Esophagus mucosa (tissue), 1 donor: ENCODE measurements at places on chromosomes 1 and 21. TPM values are rescaled to one million over a fixed set of nuclear protein-coding genes. Genes with fewer than 3 reads are reported as not detected.
A peak's percentile ranks its signal among the peaks of the same experiment; 100 is the strongest.

- ATAC-seq = peak; percentile 67
Observed at GRCh38 chr1:110770832-110771231, 96.1 kb upstream of the KCNA3 start.

GRCh38 chr1:209010475-209011230, 572.9 kb upstream of the CAMK1G start:
- no peak for ATAC-seq

- ATAC-seq = no peak
Observed at GRCh38 chr1:3292051-3292722, 162.3 kb upstream of the ARHGEF16 start.

GRCh38 chr1:236345728-236346127, 48.4 kb upstream of the EDARADD start:
- no peak for ATAC-seq

- no peak for ATAC-seq
Observed at GRCh38 chr1:182739545-182739944, 50.0 kb upstream of the NPL start.

Gene IL23R
- 0.12 TPM for total RNA-seq

Gene C1orf226
- 4.8 TPM for total RNA-seq

DNA sequence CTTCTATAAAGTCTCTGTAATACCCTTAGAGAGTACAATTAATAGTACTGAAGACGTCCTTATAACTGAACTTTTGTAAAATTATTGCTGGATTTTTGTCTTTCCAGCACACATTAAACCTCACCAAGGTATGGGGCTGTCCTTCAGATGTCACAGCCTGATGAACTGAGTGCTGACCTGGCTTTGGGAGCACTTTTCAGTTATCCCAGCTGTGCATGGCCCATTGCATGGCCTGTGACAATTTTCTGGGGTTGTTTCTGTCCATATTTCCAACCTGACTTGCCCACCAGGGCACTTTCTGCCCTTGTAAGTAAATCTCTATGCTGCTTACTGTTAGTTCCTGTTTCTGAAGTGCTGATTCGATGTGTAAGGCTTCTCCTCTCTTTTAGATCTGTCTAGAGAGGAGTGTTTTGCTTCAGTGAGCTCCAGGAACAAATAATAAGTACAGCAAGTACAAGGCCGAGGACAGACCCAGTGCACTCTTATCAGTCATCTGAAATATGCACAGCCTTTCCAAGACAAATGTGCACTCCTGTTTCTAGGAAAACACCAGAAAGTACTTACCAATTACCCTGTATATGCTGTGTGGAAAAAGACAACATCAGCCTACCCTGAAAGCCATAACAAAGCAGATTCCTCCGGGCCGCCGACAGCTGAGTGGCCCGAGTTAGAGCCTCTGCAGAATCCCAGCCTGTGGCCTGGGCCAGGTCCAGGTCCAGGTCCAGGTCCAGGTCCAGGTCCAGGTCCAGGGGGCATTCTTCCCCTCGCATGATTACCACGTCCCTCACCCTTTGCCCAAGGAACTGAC, 121.7 kb downstream of the DHRS3 start:
- no peak for ATAC-seq

- no peak for ATAC-seq
Observed at GRCh38 chr1:167634435-167634834, 4.4 kb downstream of the RCSD1 start.

GRCh38 chr1:76632136-76632535, 235.1 kb upstream of the ST6GALNAC5 start:
- no peak for ATAC-seq

DNA sequence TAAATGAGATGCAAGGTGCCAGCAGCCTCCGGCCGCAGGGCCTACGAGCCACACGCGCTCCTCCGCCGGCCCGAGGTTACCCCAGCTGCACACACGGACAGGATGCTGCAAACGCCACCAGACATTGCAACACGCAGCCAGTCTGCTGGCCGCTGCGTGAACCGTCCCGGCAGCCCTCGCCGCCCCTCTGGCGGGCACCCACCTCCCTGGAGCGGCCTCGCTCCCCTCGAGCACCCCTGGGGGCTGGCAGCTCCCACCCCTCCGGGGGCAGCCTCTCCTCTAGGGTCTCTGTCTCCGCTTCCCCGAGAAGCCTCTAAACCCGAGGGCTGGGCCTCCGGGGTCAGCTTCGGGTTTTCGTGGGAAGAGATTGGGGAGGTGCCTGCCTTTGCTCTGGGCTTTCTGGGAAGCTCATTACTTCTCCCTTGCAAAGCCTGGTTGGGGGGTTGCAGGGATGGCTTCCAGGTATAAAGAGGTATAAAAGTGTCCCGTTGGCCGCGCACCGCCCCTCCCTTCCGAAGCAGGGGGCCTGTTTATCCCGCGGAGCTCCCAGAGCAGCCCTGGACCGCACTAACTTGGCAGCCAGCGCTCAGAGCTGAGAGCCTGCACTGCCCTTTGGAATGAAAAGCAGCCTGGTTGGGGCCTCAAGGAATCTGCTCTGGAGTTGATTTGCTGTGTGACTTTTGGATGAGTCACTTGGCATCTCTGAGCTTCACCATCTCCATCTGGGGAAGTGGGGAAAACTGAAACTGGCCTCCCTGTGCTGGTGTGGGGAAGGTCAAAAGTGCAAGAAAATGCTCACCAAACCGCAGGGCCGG, 21.8 kb downstream of the DHRS3 start:
- ATAC-seq = peak; percentile 83

DNA sequence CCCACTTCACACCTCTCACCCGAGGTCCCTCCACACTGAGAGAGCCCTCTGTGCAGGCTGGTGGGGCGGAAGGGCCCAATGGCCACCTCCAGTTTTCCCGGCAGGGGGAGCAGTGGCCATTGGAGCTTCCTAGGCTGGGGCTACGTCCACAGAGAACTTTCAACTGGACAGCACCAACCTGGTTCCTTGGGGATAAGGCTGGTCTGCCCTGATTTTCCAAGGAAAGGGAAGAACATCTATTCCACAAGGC, 20.3 kb upstream of the LAPTM5 start:
- ATAC-seq = no peak

DNA sequence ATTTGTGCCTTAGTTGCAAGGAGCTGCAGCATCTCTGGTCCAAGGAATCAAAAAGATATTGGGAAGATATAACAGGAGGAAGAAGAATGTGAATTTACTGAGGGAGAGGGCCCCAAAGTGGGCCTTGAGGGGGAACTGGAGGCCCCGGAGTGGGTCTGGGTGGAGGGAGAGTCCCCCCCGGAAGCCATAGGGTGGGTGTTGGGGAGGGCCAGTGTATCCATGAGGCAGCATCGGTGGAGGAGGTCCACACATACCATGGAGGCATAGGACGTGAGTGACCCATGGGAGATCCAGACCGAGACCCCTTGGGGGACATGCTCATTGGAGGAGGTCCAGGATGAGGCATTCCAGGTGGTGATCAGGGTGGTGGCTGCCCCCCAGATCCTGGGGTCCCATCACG, 708 bp upstream of the C1orf167 start:
- ATAC-seq = no peak

DNA sequence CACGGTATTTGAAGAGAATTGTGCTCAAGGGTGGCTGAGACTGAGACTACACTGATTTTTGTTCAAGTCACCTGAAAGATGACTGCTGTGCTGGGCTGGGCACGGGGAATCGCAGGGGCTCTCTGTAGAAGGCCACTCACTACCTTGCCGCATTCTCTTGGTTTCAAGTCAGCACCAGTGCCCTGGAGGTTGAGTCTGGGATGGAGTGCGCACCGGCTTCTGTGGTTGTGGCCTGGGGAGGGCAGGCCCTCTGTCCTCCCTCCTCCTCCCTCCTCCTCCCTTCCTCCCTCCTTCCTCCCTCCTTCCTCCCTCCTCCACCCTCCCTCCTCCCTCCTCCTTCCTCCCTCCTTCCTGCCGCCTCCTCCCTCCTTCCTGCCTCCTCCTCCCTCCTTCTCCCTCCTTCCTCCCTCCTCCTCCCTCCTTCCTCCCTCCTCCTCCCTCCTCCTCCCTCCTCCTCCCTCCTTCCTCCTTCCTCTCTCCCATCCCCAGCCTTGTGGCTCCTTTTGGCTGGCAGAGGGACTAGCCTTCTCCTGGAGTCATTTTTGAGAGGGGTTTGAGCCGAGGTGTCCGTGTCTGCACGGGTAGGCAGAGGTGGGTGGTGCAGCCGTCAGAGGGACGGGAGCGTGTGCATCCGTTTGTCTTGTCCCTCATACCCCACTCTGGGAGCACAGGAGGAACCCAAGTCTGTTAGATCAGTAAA, 9.5 kb downstream of the RER1 start:
- no peak for ATAC-seq

- ATAC-seq = no peak
Observed at GRCh38 chr1:227844320-227845146, 29.1 kb downstream of the PRSS38 start.

GRCh38 chr1:33177996-33178540, 3.8 kb downstream of the TRIM62 start:
- no peak for ATAC-seq

- no peak for ATAC-seq
Observed at GRCh38 chr1:52571783-52572182, 18.9 kb upstream of the TUT4 start.

GRCh38 chr1:199283794-199284193, 645.0 kb downstream of the PTPRC start:
- no peak for ATAC-seq

GRCh38 chr1:42368096-42368795, 12.3 kb upstream of the RIMKLA start:
- ATAC-seq = no peak

Gene BTBD8
- total RNA-seq = 1.8 TPM

GRCh38 chr1:162036163-162036562, 12.5 kb upstream of the OLFML2B start:
- ATAC-seq = no peak

DNA sequence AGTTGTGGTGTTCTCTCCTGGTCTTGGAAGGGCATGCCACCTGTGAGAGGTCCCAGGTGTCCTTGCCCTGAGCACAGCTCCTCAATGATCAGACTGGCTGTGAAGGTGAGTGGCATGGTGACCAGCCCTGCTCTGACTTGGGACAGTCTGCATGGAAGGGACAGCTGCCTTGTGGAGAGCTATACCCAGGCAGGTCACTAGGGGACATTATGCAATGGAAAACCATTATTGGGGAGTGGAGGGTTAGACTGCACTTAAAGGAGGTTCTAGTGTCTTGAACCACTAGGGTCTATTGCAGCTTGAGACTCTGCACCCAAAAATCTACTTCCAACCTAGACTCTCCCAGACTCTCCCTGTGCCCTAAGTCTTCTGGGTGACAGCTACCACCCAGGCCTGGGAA, 24.8 kb downstream of the FAM78B start:
- ATAC-seq = no peak

GRCh38 chr1:79190074-79190473, 183.5 kb upstream of the ADGRL4 start:
- ATAC-seq = no peak

Gene OR13G1
- total RNA-seq = not detected

- ATAC-seq = no peak
Observed at GRCh38 chr21:17428484-17428869, 84.4 kb upstream of the CXADR start.

DNA sequence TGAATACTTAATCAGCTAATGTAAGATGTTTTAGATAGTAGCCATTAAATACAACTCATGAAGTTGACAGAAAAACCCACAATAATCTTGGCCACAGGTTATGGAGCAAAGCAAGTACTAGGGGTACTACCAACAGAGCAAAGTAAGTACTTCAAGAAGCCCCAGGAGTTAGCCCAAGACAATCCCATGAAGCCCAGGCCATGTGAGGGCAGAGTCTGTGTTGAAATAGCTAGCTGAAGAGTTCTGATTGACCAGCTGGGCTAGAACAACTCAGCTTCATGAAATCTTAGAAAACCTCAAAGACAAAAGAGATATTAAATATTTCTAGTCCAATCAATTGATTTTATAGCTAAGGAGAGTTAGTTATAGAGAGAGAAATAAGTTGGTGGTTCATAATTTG, 212.9 kb upstream of the HOOK1 start:
- ATAC-seq = no peak

GRCh38 chr1:193140254-193140653, 18.4 kb downstream of the CDC73 start:
- no peak for ATAC-seq

Gene LCE5A
- total RNA-seq = not detected

Gene LYPD8
- not detected for total RNA-seq

Gene COL24A1
- total RNA-seq = not detected

Gene KCNA3
- 0.28 TPM for total RNA-seq

DNA sequence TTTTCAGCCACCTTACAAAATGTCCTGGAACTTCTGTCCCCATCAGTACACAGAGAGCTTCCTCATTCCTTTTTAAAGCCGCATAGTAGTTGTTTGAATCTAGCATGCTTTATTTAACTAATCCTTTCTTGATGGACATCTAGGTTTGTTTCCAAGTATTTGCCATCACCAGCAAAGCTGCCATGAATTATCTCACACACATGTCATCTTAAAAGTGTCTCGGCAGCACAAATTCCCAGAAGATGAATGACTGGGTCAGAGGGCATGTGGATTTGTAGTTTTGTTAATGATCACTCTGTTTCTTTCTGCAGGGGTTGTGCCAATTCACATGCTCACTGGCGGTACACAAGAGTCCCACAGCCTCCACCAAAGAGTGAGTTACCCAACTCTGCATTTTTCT, 68.3 kb downstream of the CLIC6 start:
- no peak for ATAC-seq

DNA sequence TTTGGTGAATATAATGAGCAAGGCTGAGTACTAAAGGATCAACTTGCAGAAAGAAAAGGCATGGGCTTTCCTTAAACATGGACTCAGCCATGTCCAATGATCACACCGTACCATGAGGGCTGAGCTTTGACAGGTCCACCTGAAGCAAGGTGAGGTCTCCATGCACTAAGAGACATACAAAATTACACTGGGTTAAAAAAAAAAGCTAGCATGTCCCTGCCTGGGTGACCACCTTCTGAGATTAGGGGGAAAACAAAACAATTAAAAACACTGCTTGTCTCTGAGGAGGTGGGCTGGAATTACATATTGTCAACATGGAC, 22.7 kb downstream of the DUSP10 start:
- no peak for ATAC-seq
